Gastrocnemius medialis (tissue), 4 donors: ENCODE measurements at places on chromosomes 12 and 14.

DNA sequence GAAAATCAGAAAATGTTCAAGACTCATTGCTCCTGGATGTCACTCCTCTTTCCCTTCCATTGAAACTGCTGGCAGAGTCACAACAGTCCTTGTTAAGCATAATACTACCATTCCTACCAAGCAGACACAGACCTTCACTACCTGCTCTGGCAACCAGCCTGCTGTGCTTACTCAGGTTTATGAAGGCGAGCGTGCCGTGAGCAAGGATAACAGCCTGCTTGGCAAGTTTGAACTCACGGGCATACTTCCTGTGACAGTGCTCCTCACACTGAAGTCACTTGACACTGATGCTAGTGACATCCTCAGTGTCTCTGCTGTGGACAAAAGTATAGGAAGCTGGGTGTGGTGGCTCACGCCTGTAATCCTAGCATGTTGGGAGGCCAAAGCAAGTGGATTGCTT is 15.7 kb upstream of the PHETA1 start:
- DNase-seq, result no peak

GRCh38 chr12:89863968-89864367 is 155.3 kb upstream of the ATP2B1 start:
- DNase-seq, result no peak

DNA sequence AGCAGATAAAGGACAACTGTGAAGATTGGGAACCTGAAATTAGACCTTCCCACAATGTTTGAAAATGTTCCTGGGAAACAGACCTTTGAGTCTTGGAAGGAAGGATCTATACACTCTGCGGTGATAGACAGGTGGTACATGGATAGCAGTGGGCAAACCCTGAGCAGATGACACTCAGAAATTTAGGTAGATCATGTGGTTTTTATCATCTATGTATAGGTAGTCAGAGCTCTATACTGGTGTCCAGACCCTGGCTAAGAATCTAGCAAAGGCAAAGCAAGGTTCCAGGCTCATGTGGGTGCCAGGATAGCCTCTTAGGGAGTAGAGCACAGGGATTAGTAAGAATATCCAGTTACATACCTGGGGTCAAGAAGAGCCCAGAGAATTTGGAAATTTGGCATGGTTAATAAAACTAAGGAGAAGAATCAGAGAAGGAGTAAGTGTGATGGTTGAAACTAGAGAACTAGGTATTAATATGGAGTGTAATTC is 331.2 kb upstream of the FBXO33 start:
- no peak for DNase-seq

GRCh38 chr12:26576266-26576665 is 256.7 kb downstream of the ITPR2 start:
- no peak for DNase-seq

DNA sequence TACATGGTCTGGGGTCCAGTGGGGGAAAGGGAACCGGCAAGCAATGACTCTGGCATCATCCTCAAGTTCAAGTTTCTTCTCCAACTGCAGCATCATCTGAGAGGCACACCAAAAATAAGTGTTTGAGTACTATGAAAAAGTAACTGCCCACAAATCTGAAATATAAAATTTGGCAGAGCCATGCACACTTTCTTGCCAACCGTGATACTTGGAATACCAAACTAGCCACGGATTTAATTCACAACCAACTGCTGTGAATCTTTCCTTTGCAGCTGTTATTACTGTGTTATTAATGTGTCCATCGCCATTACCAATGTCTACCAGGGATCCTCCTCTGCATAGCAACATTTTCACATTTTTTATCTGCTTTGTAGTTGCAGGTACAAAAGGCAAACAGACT is 74.6 kb downstream of the GXYLT1 start:
- no peak for DNase-seq

DNA sequence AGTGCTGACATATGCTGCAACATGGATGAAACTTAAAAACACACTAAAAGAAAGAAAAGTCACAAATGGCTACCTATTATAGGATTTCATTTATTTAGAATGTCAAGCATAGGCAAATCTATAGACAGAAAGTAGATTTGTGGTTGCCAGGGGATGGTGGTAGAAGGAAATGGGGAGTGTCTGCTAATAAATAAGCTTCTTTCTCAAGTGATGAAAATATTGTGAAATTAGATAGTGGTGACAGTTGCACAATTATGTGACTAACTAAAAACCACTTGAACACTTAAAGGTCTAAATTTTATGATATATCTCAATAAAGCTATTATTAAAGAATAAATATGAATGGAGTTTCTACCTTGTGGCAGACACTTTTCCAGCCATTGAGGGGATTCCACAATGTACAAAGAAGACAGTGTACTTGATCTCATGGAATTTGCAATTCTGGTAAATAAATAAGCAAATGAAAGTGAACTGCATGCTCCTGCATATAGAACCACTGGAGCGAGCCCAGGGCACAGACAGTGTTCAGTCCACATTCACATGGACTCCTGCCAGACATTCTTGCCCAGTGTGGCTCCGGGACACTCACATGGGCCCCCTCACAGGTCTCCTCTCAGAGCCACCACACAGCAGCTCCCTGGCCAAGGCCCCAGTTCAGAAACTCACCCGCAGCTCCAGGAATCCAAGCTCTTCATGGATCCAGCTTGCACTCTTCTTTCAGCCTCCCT is 107.1 kb upstream of the ARID2 start:
- no peak for DNase-seq

DNA sequence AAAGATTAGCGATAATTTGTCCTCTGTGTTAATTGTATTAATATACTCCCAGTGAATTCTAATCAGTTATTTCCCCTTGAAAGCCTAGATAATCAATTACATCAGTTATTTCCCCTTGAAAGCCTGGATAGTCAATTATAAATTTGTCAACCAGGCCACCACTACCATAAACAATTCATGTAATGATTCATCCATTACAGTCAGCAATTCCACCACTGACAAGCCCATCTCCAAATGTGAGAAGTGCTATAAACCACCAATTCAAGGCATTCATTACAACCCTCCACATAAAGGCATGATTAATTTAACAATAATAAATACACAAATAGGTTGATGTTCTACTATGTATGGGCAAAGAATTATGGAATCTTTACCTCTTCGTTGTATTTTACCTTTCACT is 40.9 kb downstream of the INTS13 start:
- no peak for DNase-seq

DNA sequence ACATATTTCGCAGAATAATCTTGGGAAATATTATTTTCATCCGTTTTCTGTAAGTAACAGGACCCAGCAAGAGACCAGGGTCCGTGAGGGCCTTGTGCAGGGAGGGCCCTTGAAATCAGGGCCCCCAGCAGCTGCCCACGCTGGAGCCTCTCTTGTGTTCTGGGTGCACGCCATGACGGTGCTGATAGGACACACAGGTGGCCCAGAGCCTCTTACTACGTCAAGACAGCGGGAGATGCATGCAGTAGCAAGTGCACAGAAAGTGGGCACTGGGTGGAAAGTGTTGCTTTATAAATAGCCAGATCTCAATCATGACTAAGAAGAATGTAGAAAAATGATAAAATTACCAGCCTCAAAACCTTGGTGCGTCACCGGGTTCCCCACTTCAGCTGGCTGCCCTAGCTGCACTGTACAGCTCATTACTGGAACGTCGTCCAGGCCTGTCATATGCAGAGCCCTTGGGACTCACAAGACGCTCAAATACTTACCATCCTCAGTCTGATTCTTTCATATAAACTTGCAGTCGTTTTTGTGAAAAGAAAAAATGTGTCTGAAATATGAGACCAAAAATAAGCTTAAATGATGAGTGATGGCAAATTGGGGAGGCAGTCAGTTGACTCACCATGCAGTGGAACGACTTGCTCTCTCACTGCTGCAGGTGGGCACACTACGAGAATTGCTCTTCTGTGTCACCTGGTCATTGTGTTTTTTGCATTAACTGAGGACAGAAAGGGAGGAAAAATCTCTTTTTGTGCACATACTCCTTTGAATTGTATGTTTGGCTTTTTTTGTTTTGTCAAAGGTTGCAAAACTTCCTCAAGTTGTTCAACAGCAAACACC is 68.2 kb downstream of the DDX51 start:
- DNase-seq, result no peak

- no peak for DNase-seq
Observed at GRCh38 chr12:103698752-103699560, 111.9 kb downstream of the STAB2 start.

DNA sequence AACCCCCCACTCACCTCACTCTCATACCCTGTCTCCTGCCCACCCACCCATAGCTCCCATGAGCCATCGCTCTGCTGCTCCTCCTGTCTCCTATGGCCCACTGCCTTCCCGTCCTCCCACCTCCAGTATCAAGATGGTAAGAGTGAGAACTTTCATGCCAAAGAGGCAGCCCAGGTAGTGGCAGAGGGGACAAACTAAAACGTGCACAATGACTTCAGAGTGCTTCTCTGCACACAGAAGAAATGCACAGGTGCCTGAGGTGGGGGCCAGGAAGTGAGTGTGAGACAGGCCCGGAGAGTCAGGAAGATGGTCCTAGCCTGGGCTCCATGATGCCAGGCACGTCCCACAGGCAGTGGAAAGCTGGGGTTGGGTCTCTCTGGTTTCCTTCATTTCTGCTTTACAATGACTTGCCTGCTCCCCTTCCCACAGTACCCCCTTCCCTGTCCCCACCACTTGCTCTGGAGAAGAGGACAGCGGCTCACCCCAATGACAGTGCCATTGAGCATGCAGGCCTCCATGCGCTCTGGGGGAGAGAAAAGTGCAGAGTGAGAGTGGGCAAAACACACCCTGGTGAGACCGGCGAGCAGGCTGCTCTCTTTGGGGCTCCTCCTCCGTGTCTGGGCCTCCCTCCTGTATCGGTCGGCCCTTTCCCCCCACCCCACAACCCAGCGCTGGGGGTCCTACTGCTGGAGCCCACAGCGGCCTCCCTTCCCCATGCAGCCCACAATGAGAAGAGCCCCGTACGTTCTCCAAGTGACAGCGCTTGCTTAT is 22.8 kb upstream of the ANO2 start:
- DNase-seq, result no peak

DNA sequence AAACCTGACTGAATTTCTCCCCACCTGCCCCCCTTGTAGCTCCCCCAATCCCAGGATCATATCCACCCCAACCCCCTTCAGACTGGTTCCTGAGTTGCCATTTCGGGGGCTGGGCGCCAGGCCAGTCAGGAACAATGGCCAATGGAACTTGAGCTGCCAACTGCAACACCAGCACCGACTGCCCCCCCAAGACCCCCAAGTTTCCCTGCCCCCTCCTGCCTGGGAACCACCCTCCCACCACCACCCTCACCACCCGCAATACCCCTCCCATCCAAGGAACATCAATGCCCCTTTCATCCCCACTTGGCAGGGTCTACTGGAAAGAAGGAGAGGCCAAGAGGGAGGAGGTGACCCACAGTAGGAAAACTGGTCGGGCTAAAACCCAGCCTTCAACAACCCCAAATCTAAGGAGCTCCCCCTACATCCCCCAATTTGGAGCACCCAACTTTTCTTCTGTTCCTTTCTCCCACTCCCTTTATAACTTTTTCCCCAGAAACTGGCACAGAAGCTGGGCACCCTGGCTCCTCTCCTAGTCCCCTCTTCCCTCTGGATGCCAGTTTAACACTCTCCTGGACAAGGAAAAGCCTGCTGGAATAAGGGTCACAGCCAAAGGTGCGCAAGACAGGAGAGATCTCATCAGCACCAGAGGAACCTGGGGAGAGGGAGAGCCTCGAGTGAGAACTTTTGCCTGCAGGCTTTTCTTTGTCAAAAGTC is 1.6 kb upstream of the NDRG2 start:
- DNase-seq, result peak; percentile 56

- no peak for DNase-seq
Observed at GRCh38 chr14:24181371-24182077, 7.1 kb downstream of the IPO4 start.

- no peak for DNase-seq
Observed at GRCh38 chr14:76113691-76114090, 38.0 kb upstream of the GPATCH2L start.

- DNase-seq, result no peak
Observed at GRCh38 chr12:131946757-131947156, 3.0 kb upstream of the EP400 start.

DNA sequence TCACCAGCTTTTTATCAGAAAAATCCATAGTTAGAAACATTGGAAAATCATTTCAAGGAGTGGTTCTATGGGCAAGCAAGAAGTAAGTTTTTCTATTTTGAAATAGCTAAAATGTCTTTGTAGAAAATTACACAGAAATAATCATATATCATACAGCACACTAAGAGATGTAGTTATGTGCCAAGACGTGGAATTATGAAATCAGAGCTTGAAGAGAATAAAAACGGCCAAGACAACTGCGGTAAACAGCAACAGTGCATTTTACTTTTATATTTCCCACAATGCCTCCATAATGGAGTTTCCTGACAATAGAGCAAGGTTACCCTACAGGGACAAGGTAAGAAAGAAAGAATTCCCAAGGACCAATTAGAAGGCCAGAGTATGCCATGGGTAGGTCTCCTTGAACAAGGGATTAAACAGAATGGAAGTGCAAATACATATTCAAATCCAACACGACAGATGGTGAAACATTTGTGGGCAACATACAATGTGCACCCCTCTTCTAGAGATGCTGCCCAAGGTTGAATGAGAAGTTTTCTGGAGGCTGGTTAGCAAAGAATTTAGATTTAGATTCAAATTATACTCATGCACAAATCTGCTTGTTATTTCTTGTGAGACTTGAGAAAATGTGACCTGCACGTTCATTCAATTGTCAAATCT is 76.1 kb upstream of the BTG1 start:
- no peak for DNase-seq

GRCh38 chr12:122934722-122935121 is 31.5 kb downstream of the ABCB9 start:
- DNase-seq, result no peak

DNA sequence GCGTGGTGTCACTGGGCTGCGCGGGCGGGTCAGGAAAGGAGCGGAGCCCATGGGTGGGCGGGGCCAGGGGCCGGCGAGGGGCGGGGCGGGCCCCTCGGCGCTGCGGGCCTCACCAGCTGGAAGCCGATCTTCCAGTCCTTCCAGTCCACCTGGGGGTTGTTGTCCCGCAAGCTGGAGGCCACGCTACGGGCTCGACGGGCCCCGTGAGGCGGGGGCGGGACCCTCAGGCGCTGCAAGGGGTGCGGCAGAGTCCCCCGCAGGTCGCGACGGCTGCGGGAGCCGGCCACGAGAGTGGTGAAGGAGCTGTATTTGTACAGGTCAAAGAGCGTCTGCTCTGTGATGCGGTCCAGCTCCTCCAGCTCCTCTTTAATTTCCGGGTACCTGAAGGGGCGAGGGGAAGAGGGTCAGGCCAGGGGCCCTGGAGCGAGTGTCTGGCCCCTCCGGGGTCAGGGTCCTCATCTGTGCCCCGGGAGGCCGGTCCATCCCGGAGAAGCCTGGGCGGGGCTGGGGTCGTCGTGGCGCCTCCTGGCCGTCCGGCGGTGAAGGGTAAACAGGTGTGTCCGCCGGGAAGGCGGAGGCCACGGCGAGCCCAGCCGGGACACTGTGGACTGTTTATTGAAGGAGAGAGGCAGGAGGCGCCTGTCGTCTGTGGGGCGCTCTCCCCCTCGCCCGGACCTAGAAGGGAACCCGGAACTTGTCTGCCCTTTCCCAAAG is 11.9 kb downstream of the SCNN1A start:
- peak; percentile 53 for DNase-seq

GRCh38 chr12:68344126-68344525 is 12.0 kb upstream of the MDM1 start:
- DNase-seq, result no peak
